T-cell (primary cell): ENCODE measurements at places on chromosomes 4 and X. TPM values are rescaled to one million over a fixed set of nuclear protein-coding genes. Genes with fewer than 3 reads are reported as not detected.

The CTAG2 gene
- total RNA-seq: not detected

DNA sequence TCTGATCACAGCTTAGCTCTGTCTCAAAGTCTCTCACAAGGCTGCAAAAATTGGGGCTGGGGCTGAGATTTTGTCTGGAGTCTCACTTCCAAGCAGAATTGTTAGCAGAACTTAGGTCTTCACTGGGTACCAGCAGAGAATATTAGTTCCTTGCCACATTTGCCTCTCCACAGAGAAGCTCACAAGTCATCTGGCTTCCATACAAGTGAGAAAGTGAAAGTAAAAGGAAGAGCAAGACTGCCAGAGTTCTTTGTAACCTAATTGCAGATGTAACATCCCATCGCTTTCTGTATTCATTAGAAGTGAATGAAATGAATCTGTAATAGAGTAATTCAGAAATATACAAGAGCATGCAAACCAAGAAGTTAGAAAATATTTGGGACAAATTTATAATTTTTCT lies 624.1 kb upstream of the GNPDA2 start:
- DNase-seq: no peak

The CXCL6 gene
- total RNA-seq: not detected

DNA sequence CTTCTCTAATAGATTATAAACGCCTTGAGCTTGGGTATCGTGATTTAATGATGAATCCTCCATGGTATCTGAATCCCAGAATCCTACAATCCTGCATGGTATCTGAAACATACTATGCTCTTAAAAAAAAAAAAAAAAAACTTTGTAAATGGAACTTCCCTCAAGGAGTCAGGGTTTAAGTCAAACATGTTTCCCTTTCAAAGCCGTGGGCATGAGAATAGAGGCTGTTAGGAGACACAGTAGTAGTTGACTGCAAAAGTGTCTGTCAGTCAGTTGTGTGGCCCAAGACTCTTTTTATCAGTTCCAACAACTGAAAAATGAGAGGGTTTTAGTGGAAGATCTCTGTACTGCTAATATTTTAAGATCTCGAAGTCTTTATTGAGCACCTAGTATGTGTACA lies 2.4 kb upstream of the HS3ST1 start:
- DNase-seq: no peak

- no peak for DNase-seq
These were observed 629.7 kb upstream of the DIPK2B start for GRCh38 chrX:45830343-45830742.

DNA sequence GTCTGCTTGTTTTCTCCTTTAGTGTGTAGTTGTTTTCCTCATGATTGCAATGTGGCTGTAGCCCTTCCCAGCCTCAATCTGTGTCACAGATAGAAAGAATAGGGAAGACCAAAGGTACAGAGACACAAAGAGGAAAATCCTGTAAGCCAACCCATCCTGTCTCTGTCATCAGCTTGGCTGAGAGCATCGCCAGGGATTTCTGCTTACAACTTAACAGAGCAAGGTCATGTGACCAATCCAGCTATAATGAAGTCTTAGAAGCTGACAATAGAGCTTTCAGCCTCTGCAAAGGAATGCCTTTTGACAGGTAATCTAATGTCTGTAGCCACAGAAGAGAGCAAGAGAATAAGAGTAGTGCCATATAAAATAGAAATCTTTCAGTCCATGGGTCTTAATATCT lies 1598.0 kb upstream of the AGA start:
- no peak for DNase-seq

DNA sequence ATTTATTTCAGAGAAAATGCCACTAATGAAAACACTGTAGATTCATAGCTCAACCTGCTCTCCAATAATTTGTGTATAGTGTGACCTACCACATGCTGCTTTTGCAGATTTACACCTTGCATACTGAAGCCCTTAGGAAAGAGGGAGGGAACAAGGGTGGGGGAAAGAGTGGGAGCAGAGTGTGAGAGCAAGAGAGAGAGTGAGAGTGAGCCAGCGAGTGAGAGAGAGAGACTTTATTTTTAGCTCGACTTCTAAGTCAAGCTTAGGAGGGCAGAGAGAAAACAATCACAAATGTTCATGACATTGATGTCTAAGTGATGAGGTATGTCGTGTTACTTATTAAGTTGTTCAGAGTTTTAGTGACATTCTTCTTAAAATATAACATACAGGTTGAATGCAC lies 112.5 kb upstream of the HAND2 start:
- no peak for DNase-seq

GRCh38 chr4:185894481-185894880 lies 82.5 kb upstream of the SORBS2 start:
- no peak for DNase-seq

DNA sequence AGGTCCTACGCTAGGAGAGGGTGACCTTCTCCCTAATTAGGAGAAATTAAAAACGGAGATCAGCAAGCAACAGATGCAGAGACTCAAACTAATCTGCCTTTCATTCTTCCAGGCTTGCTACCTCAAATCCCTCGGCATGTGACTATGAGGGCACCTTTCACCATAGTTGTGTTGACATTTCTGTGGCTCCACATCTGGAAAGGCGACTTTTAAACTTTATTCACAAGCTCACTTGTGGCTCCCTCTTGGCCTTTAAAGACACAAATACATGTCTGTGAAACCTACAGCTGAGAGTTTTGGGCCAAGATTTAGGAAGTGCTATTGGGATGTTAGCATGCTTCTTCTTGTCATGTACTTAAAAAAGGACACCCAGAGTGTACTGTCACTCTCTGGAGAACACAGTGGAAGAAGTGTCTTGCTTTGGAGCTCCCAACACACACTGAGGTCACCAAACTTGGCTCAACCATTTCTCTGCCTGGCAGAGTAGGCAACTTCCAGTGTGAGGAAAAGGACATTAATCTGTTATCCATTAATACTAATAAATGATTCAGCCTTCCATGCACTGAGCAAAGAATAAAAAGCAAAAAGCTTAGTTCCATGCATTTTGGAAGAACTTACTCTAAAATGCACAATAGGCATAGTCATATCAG lies 60.1 kb downstream of the LDB2 start:
- DNase-seq: no peak

The NPY2R gene
- not detected for total RNA-seq

DNA sequence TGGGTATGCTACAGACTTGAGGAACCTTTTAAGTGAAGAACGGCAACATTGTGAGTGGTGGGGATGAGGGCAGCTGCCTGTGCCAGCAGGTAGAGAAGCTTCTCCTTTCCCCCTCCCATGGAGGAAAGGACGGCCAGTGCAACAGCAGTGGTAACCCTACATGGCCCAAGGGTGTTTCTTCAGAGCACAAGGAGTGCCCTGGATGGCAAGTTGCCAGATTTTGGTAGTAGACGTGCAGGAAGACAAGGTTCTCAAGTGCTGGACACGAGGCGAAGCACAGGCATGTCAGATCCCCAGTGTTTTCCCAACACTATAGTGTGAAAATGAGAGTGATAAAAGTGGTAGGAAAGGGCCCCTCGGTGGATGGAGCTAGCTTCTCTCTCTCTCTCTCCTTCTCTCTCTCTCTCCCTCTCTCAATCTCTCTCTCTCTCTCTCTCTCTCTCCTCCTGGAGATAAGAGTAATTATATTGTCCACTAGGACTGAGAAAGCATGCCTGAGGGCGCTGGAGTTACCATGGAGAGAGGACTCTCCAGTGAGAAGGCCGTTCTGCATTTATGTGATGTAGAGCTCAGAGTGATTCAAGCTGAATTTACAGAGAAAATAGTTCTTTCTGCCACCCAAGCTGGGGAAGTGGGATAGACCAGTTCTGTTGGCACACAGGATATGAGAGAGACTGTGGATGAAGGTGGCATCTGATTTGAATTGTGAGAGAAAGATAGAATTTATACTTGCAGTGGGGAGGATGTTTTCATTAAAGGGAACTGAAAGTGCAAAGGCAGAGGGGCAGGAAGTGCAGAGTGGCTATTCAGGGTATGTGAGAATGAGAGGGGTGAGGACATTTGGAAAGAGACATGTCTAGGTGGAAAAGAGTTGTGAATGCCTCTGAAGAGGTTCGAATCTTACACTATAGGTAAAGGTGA lies 25.7 kb upstream of the TRPC3 start:
- DNase-seq: no peak

DNA sequence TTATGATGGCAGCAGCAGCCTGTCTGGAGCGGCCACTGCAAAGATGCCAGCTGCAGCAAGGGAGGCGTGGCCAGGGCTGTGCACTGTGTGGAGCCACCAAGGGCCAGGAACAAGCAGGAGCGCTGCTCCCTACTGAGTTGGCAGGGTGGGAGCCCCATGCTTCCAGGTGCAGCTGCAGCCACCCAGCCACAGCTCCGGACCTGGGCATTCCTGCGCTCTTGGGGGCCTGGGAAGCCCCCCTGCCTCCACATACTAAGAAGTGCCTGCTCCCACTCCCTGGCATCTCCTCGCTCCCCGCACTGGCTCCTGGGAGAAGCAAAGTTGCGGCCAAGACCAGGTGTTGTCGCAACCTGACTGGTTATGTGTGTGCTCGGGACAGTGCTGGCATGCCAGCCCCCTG lies 619.8 kb downstream of the DMD start:
- DNase-seq: no peak

The PGAM4 gene
- total RNA-seq: not detected

GRCh38 chr4:101279377-101279871 lies 67.9 kb downstream of the PPP3CA start:
- no peak for DNase-seq

The ZBTB49 gene
- 7.9 TPM for total RNA-seq

DNA sequence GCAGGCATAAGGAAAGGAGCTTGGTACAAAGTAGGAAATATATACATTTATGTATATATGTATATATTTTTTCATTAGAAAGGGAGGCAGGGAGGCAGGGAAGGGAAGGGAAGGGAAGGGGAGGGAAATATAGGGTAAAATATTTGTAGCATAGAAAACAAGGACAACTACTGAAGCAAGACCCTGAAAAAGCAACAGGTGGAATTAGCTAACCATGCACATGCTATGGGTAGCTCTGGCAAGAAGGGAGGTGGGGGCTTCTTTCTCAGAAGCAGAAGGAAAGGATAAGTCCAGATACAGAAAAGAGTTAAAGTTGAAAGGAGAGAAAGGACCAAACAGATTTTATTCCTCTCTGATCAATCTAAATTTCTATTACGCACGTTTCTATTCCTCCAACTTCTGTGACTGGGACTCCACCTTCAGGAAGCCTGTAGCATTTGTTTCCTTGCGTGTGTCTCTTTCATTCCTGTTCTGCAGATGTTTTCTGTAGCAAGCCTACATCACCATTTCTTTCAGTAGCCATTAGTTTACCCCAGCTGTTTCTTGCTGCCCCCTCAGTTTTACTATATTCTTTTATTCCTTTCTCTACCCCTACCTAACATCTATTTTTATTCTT lies 82.9 kb downstream of the OR13H1 start:
- no peak for DNase-seq

GRCh38 chrX:72644946-72645345 lies 69.2 kb downstream of the PHKA1 start:
- DNase-seq: no peak

The CSAG1 gene
- total RNA-seq: not detected

DNA sequence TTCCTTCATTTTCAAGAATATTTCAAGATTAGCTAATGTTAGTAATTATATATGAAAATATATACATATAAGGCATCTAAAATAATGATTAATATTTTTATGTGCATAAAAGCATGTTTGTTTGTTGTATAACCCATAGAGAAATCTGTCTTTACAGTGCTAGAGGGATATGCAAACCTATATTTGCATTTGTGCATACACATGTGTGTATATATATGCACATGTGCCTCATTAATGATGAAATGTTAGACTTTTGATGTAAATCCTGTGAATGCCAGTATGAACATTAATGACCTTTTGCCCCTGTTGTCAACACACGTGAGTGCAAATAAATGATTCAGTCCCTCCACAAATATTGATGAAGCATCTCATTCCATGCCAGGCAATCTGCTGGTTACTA lies 197.9 kb downstream of the ARHGAP10 start:
- DNase-seq: no peak

DNA sequence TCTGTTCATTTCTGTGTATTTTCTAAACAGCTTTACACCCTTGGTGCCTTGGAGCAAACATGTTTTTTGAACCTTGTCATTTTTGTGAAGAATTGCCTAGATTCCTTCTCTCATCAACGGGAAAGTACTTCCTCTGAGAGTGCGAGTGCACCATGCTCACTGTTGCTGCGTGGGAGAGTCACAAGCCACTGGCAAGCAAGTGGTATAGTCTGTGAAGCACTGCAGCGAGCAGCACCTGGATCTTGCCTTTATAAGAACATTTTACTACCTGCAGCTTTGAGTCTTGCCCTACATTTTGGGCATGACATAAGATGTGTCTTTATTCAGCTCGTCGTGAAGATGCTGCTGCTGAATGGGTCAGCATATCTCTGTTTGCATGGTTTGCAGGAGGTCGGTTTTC lies 44.9 kb downstream of the HADH start:
- peak; percentile 18 for DNase-seq

The NAP1L3 gene
- 6.0 TPM for total RNA-seq

DNA sequence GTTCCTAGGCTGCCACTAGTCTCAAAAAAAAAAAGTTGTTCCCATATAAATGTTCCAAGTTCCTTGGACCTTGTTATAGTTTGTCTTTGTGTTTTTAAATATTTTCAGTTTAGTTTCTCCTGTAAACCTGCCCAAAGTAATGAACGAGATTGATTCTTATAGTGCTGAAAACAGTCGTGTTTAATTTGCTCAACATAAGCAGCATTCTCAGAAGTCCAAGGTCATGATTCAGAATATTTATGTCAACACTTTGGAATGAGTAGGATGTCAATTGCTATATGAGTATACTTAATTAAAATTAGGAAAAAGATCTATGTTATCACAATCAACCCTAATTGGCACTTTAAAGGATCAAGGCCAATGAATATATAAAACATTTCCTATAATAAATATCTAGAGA lies 510.9 kb downstream of the PPP4R3C start:
- no peak for DNase-seq

The HSD17B11 gene
- 38.0 TPM for total RNA-seq

DNA sequence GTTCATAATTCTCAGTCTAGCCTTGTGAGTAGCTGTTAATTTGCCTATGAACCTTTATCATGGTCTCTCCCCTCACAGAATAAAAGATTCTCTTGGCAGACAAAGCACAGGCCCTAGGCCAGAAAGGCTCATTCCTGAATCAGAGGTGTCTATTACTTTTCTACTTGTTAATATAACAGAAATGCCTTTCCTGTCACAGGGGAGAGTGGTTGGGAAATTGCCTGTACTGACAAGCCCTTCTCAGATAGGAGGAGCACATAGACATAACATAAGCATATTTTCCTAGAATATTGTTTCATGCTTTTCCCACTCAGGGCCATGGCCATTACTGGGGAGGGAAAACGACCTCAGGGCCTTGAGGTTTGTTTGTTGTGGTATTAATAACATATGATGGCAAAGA lies 308.3 kb downstream of the BMPR1B start:
- no peak for DNase-seq

DNA sequence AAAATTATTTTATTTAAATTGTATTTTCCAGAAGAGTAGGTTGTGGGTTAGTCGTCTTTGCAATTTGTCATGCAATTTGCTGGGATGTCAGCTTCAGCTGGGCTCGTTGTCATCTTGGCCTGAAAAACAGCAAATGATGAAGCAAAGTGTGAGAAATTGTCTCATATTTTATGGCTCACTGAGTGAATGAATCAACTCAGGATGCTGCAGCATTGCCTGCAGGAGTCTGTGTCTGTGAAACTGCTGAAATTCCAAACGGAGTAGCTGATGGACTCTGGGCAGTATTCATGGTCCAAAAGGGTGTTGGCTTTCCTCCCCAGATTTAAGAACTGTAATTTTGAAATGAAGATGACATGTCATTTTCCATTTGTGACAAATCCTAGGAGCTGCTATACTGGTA lies 37.2 kb downstream of the CXCL8 start:
- DNase-seq: no peak

The SPRY1 gene
- 5.9 TPM for total RNA-seq
